Activated CD8-positive, alpha-beta T cell treated with anti-CD3 and anti-CD28 coated beads for 36 hours (primary cell): ENCODE measurements at places on chromosomes 6 and 20. TPM values are rescaled to one million over a fixed set of nuclear protein-coding genes. Genes with fewer than 3 reads are reported as not detected.
A peak's percentile ranks its signal among the peaks of the same experiment; 100 is the strongest.

- H3K36me3 ChIP-seq, result peaks cover 25% of the 10 kb centered on the region
- peaks cover 74% of the 10 kb centered on the region for H3K4me1 ChIP-seq
- peak overlapping the region; percentile 77 for H3K27ac ChIP-seq
- DNase-seq, result no peak
Measured at GRCh38 chr6:90160013-90160412, 136.6 kb downstream of the BACH2 start.

- peaks cover 1% of the 10 kb centered on the region for H3K27me3 ChIP-seq
- no peak for DNase-seq
- H3K36me3 ChIP-seq, result no peaks in the 10 kb centered on the region
- H3K27ac ChIP-seq, result no peak overlapping the region
- H3K4me3 ChIP-seq, result no peak overlapping the region
- H3K4me1 ChIP-seq, result no peaks in the 10 kb centered on the region
Measured at GRCh38 chr6:163165155-163165910, 249.2 kb upstream of the QKI start.

GRCh38 chr6:161292145-161292544, 18.3 kb upstream of the AGPAT4 start:
- no peak overlapping the region for H3K27ac ChIP-seq
- DNase-seq, result no peak
- H3K4me1 ChIP-seq, result no peaks in the 10 kb centered on the region
- H3K4me3 ChIP-seq, result no peak overlapping the region

GRCh38 chr20:50517817-50518154, 7.6 kb downstream of the PTPN1 start:
- H3K27ac ChIP-seq, result peak overlapping the region; percentile 98
- H3K4me1 ChIP-seq, result peaks cover 92% of the 10 kb centered on the region
- H3K27me3 ChIP-seq, result no peaks in the 10 kb centered on the region
- H3K4me3 ChIP-seq, result peak overlapping the region; percentile 78

- DNase-seq, result no peak
- no peaks in the 10 kb centered on the region for H3K4me1 ChIP-seq
- H3K4me3 ChIP-seq, result no peak overlapping the region
- no peaks in the 10 kb centered on the region for H3K27me3 ChIP-seq
- no peaks in the 10 kb centered on the region for H3K36me3 ChIP-seq
Measured at GRCh38 chr6:21115111-21115510, 478.4 kb upstream of the SOX4 start.

- DNase-seq, result no peak
- H3K4me1 ChIP-seq, result no peaks in the 10 kb centered on the region
- H3K4me3 ChIP-seq, result no peak overlapping the region
- H3K27ac ChIP-seq, result no peak overlapping the region
- no peaks in the 10 kb centered on the region for H3K36me3 ChIP-seq
Measured at GRCh38 chr6:64252256-64252655, 616.7 kb downstream of the PHF3 start.

GRCh38 chr6:7624796-7625710, 35.1 kb downstream of the SNRNP48 start:
- H3K27me3 ChIP-seq, result peaks cover 8% of the 10 kb centered on the region
- H3K36me3 ChIP-seq, result no peaks in the 10 kb centered on the region
- no peak overlapping the region for H3K4me3 ChIP-seq
- no peak for DNase-seq
- H3K4me1 ChIP-seq, result no peaks in the 10 kb centered on the region

GRCh38 chr6:139126931-139127330, 7.9 kb upstream of the HECA start:
- peak; percentile 12 for DNase-seq
- H3K36me3 ChIP-seq, result peaks cover 6% of the 10 kb centered on the region
- H3K4me3 ChIP-seq, result no peak overlapping the region
- H3K27me3 ChIP-seq, result no peaks in the 10 kb centered on the region
- peak overlapping the region; percentile 96 for H3K27ac ChIP-seq

GRCh38 chr6:26216359-26216885, 129.2 kb downstream of the HFE start:
- H3K27ac ChIP-seq, result no peak overlapping the region
- no peaks in the 10 kb centered on the region for H3K36me3 ChIP-seq
- peak; percentile 87 for DNase-seq
- peaks cover 11% of the 10 kb centered on the region for H3K4me1 ChIP-seq
- no peaks in the 10 kb centered on the region for H3K27me3 ChIP-seq

DNA sequence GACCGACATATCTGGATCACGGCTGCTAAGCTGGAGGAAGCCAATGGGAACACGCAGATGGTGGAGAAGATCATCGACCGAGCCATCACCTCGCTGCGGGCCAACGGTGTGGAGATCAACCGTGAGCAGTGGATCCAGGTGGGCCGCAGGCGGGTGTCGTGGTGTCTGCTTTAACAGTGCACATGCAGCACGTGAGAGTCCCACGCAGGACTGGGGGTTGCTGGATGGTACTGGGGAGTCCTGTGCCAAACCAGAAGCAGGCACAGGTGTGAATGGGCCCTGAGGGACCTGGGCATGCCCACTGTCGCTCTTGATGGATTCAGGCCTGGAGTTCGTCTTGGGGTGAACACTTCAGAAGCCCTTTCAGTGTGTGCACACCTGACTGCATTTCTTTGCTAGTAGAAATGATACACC, 24.6 kb upstream of the C20orf204 start:
- H3K4me1 ChIP-seq, result peaks cover 27% of the 10 kb centered on the region
- peak overlapping the region; percentile 85 for H3K27ac ChIP-seq
- no peaks in the 10 kb centered on the region for H3K27me3 ChIP-seq
- H3K4me3 ChIP-seq, result no peak overlapping the region
- peak; percentile 18 for DNase-seq
- peaks cover 76% of the 10 kb centered on the region for H3K36me3 ChIP-seq

- no peaks in the 10 kb centered on the region for H3K36me3 ChIP-seq
- H3K27me3 ChIP-seq, result peaks cover 6% of the 10 kb centered on the region
- H3K4me3 ChIP-seq, result no peak overlapping the region
- DNase-seq, result no peak
- peaks cover 21% of the 10 kb centered on the region for H3K4me1 ChIP-seq
Measured at GRCh38 chr20:44022464-44022863, 107.8 kb downstream of the TOX2 start.

- H3K27me3 ChIP-seq, result peaks cover 16% of the 10 kb centered on the region
- no peak overlapping the region for H3K4me3 ChIP-seq
- no peaks in the 10 kb centered on the region for H3K36me3 ChIP-seq
- H3K27ac ChIP-seq, result no peak overlapping the region
Measured at GRCh38 chr6:25689966-25690365, 38.0 kb downstream of the SCGN start.

DNA sequence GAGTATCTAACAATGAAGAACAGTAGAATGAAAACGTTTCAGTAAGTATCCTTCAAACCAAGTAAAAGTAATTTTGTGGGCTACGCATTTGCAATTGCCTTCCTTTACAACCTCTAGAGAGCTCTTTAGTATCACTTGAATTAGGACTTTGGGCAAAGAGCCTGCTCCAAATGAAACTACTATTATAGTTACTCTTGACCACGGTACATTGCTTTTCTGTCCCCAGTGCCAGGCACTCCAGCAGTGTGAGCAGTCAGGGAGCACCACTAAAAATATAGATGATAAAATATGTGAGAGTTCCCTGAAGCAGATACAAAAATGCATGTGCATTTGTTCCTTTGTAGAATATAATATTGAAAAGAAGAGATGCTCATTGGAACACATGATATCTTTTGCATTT, 450.1 kb upstream of the MANEA start:
- no peaks in the 10 kb centered on the region for H3K4me1 ChIP-seq
- H3K36me3 ChIP-seq, result no peaks in the 10 kb centered on the region
- H3K4me3 ChIP-seq, result no peak overlapping the region

DNA sequence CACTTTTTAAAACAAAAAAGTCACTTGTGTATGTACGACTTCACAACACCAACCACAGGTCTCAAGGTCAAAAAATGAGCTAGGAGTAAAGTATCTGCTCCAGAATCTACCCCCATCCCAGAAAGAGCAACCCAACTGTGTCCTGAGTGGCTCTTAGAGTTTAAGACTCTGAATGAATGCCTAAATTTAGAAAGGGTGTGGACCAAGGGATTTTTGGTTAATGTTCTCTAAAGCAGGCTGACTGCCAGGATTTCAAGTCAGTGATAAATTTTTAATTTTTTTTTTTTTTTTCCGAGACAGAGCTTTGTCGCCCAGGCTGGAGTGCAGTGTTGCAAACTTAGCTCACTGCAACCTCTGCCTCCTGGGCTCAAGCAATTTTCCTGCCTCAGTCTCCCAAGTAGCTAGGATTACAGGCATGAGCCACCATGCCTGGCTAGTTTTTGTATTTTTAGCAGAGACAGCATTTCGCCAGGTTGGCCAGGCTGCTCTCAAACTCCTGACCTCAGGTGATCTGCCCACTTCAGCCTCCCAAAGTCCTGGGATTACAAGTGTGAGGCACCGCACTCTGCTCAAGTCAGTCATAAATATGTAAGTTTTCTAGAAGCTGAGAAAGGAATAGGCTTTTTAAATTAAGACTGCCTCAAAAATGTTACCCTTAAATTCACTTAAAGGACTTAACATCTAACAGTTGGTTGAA, 20.2 kb downstream of the STAU1 start:
- H3K27ac ChIP-seq, result peak overlapping the region; percentile 79
- no peak for DNase-seq
- H3K4me3 ChIP-seq, result peak overlapping the region; percentile 6
- H3K4me1 ChIP-seq, result peaks cover 63% of the 10 kb centered on the region
- no peaks in the 10 kb centered on the region for H3K27me3 ChIP-seq

- no peak overlapping the region for H3K4me3 ChIP-seq
- H3K36me3 ChIP-seq, result no peaks in the 10 kb centered on the region
- DNase-seq, result no peak
- no peaks in the 10 kb centered on the region for H3K4me1 ChIP-seq
- H3K27me3 ChIP-seq, result no peaks in the 10 kb centered on the region
Measured at GRCh38 chr20:23881371-23881770, 1.8 kb upstream of the CST5 start.

DNA sequence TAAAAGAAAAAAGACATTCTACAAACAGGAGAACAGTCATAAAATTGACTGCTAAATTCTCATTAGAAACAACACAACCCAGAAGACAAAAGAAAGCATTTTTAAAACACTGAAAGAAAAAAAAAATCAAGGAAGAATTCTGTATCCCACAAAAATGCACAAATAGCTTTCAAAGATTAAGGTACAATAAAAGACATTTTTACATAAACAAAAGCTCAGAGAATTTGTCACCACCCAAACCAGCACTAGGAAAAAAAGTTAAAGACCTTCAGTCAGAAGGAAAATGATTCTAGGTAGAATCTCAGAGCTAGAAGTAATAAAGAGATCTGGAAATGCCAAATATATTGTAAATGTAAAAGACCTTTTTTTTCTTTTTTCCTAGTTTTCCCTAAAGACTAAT, 252.4 kb downstream of the CLIC5 start:
- DNase-seq, result no peak
- H3K4me1 ChIP-seq, result peaks cover 6% of the 10 kb centered on the region

OPN5 gene
- total RNA-seq, result not detected

RSPH3 gene
- total RNA-seq, result 4.2 TPM

PHACTR3 gene
- not detected for total RNA-seq

NKX2-2 gene
- total RNA-seq, result not detected

TSBP1 gene
- total RNA-seq, result not detected

PPP1R3G gene
- 0.14 TPM for total RNA-seq

KCNQ5 gene
- 14.9 TPM for total RNA-seq

AGPAT1 gene
- total RNA-seq, result 24.6 TPM

FAM209B gene
- not detected for total RNA-seq

CPNE1 gene
- total RNA-seq, result 324 TPM
